ENCODE measurements at places on chromosomes 13 and 19.

DNA sequence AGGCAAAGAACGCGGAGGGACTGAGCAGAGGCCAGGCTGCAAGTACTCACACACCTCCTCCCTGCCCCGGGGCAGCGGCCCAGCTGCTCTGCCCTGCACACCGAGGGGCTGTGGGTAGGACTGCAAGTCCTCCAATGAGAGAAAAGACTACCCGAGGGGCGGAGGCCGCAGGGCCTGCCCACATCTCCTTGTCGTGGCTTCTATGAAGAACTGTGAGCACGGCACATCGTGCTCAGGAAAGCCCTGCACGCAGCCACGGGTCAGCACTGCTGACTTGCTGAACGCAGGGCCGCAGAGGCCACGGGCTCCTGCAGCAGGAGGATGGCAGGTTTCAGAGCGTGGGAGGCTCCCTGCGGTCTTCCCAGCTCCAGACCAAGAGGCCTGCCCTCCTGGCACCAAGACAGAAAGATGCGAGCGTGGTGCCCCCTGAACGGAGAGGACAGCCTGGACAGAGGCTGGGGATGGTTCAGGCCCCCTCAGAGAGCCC, 37.4 kb downstream of the CEBPG start:
- no peak for DNase-seq

DNA sequence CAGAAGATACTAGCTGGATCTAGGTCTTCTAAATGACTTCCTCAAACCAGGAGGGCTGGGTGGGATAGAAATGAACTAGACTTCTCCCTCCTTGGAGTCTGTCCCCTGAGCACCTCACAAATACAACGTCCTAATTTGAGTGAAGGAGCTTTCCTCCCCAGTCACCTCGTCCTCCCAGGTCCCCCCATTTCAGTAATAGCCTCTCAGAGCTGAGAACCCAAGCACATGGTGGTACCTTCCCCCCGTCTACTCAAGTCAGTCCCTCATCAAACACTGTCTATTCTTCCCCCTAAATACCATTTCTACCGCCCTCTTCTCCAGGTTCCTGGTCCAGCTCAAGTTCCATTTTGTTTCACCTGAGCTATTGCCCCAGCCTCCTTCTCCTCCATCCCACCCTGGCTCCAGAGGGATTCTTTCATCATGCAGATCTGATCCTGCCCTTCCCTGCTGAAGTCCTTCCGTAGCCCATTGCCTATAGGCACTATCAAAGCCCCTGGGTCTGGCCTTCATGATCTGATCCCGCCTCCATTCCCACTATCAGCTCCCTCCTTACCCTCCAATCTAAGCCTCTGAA, 5.3 kb upstream of the PRKCG start:
- DNase-seq = no peak

DNA sequence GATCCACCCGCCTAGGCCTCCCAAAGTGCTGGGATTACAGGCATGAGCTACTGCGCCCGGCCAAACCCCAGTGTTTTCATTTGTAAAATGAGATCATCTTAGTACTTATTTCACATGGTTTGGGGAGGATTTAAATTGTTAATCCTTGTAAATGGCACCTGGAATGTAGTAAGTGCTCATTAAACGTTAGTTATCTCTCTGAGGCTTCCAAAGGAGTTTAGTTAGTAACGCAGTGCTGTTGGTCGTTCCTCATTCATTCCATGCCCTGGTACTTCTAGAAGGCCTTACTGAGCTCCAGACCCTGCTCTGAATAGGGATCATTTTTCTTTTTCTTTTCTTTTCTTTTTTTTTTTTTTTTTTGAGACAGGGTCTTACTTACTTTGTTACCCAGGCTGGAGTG, 5.2 kb downstream of the CPT1C start:
- DNase-seq = no peak

DNA sequence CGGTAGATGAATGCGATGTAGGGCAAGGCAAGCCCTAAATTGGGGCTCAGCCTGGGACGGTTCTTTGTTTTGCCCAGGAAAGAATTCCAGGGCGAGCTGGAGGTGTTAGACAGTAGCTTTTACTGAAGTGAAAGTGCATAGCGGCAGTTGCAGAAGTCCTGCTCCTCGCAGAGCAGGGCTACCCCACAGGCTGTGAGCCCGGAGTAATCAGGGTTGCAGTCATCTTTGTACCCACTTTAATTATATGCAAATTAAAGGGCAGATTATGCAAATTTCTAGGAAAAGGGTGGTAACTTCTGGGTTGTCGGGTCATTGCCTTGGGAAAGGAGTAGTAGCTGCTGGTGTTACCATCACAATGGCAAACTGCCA, 30.5 kb downstream of the VAV1 start:
- DNase-seq = no peak

GRCh38 chr13:38951525-38952313, 38.9 kb downstream of the STOML3 start:
- DNase-seq = no peak

GRCh38 chr19:6925386-6925785, 38.0 kb downstream of the ADGRE1 start:
- DNase-seq = no peak

GRCh38 chr13:40564342-40565001, 102.0 kb downstream of the FOXO1 start:
- no peak for DNase-seq
